ENCODE measurements at places on chromosomes 3 and 15.

- DNase-seq = no peak
These were observed 234.8 kb upstream of the GADL1 start for GRCh38 chr3:31129241-31129640.

- no peak for DNase-seq
These were observed 206.5 kb downstream of the LPP start for GRCh38 chr3:188360364-188360881.

- no peak for DNase-seq
These were observed 2.3 kb upstream of the OR5K3 start for GRCh38 chr3:98388147-98388546.

DNA sequence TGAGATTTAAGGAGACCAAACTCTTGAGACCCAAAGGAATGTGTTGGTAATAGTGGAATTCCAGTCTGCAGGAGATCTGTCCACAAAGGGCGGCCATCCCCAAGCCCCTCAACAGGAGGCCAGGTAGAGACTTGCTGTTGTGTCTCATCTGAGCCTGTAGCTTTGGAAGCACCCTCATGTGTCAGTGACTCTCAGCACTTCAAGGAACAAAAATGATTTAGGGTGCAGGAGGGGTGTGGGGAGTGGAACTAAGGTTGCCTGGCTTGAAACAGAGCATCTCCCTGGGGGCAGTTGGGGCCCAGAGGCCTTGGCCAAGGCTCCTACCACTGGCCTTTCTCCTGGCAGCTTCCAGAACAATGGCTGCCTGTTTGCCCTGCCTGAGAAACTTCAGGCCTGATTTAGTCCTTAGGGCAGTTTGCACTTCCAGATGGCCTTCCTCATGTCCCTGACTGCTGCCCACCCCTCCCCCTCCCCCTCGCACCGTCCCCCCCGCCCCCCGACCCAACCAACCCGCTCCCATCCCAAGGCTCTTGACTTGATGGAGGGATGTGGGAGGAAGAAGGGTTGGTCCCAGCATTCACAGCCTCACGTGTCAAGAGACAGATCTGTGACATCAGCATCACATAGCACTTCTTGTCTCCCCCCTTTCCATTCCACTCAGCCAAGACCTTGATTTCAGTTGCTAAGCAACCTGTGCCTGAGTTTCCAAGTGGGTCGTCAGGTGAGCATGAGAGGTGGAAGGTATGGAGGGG, 77.1 kb downstream of the CORO2B start:
- no peak for DNase-seq

DNA sequence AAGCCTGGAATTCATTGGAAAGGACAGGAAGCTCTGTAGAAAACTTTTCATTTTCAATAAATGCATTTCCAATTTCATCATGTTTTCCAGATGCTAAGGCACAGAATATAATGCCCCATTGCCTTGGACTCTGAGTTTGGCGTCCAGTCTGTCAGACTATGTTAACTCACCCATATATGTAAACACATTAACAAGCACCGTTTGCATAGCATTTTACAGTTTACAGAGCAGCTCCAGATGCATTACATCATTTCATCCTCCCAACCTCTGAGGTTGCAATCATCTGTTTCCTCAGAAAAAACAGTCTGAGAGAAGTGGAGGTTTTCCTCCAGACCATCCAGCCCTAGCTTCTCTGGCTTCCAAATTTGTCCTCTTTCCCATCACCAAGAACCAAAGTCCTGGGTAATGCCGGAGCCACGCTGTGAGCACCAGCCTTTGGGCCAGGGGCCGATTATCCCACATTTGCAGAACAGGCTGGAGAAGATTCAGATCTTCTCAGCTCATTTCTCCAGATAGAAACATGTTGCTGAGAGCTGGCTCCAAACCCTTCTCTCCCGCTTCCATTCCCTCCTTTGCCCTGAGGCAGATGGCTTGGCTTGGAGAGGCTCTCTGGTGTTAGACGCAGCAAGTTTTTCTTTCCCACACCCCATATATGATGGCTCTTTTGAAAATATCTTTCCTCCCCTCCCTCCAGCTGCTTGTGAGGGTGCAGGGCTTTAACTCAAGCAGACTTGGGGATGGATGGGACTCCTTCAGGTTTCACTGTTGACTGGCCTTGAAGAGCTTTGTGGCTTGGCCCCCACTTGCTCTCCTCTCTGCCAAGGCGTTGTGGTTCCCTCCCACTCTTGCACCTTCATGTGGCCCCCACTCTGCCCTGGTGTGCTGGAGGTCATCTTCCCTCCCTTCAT, 26.0 kb downstream of the CYP19A1 start:
- peak; percentile 89 for DNase-seq

- DNase-seq = no peak
These were observed 135.4 kb downstream of the SNRPN start for GRCh38 chr15:25090073-25090733.

DNA sequence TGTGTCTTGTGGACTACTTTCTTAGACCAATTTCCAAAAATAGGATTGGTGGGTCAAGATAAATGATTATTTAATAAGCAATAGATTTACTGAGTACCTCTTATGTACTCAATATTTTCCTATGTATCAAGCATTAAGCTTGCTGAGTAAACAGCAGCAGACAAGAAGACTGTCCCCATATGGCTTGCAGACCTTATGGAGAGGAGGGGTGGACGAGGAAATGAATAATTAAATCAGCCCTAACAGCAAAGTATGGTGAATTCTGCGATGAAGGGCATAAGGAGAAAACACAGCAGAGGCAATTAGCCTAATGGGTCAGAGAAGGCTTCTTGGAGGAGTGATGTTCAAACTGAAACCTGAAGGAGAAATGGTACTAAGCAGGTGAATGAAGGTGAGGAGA, 45.1 kb downstream of the ACP3 start:
- DNase-seq = no peak

DNA sequence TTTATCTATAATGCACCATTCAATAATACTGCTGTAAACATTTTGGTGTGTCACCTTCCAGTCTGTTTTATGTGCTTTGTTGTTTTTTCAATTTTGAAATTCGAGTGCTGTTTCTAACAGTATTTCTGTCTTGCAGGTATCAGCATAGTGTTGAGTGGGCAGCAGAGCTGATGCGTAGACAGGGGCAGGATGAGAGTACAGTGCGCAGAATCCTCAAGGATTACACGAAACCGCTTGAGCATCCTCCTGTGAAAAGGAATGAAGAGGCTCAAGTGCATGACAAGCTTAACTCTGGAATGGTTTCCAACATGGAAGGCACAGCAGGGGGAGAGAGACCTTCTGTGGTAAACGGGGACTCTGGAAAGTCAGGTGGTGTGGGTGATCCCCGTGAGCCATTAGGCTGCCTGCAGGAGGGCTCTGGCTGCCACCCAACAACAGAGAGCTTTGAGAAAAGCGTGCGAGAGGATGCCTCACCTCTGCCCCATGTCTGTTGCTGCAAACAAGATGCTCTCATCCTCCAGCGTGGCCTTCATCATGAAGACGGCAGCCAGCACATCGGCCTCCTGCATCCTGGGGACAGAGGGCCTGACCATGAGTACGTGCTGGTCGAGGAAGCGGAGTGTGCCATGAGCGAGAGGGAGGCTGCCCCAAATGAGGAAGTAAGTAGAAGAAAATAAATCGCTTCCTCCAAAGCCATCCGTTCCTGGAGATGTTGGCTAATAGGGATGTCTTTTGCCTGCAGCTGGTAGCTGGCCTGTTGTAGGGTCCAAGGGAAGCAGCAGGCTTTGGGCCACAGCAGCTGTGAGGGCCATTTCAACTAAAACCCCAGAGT, 19.1 kb downstream of the TSEN2 start:
- DNase-seq = no peak

DNA sequence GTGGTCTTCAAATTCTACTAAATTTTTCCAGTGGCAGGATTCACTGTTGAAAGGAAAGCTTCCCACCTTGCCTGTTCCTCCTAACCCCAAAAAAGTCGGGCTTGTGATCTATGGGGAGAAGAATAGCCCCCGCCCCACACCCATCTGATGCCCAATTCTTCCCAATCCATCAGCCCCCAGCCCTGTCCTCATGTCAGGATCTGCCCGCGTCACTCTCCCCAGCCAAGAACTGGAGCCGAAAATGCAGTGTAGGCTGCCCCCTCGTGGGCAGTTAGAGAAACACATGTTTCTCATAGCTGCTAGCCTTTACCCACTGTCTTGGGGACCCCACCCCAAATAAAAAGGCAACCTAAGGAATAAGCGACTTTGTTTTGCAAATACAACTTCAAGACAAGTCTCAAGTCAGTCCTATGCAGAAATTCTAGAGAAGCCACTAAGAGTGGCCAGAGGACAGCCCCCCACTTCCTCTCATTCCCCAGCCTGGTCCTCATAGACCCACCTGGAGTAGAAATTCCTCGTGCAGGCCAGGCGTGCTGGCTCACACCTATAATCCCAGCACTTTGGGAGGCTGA, 13.0 kb upstream of the CSK start:
- DNase-seq = peak; percentile 55

DNA sequence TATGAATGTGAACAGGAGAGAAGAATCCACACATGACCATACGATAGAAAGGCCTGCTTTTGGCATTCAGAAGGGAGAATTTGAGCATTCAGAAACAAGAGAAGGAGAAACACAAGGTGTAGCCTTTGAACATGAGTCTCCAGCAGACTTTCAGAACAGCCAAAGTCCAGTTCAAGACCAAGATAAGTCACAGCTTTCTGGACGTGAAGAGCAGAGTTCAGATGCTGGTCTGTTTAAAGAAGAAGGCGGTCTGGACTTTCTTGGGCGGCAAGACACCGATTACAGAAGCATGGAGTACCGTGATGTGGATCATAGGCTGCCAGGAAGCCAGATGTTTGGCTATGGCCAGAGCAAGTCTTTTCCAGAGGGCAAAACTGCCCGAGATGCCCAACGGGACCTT, 28.4 kb downstream of the RBM6 start:
- DNase-seq = no peak

GRCh38 chr15:75655931-75656330, 8.2 kb downstream of the SNX33 start:
- no peak for DNase-seq

DNA sequence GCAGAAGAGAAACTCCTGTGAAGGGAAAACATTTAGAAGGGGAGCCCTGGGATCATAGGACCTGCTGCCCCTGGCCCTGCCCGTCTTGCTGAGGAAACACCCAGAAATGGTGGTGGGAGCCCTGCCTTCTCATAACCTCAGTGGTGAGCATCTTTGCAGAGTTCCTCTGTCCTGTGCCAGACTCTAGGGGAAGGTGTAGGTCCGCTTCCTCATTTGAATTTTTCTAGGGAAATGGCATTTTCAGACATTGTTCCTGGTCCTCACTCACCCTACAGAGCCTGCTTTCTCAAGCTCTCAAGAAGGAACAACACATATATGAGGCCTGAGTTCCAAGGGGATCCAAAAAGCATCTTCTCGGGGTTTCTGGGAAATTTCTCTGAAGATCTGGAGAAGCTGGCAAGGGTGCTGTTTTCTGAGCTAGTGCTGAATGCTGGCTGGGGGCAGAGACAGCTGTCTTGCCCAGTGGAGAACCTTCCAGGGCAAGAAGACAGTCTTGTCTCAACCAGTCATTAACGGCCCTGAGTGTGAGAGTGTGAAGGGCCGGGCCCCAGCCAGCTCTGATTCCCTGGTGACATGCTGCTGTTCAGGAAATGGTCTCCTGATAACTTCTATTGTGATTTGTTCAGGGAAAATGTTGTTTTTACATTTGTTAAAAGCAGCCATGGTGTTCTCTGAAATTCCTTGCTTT, 283.1 kb upstream of the LRRFIP2 start:
- no peak for DNase-seq

GRCh38 chr3:128487813-128488635, 5.0 kb downstream of the GATA2 start:
- DNase-seq = peak; percentile 89

DNA sequence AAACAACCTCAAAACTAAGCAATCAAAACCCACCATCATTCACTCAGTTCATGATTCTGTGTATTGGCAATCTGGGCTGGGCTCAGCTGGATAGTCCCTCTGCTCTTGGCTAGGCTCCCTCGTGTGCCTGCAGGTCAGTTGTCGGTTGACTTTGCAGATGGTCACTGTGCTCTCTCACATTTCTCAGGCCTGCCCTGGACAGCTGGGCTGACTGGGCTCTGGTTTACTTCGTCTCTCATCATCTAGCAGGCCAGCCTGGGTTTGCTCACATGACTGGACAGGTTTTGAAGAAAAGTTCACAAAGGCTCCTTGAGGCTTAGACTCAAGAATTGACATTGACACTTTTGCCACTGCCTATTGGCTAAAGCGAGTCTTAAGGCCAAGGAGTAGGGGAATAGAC, 105.0 kb upstream of the CTNNB1 start:
- DNase-seq = no peak

- DNase-seq = no peak
These were observed 212.5 kb downstream of the TCF12 start for GRCh38 chr15:57130956-57131355.

GRCh38 chr15:89749951-89750559, 994 bp downstream of the MESP1 start:
- DNase-seq = no peak

GRCh38 chr3:174859756-174860155, 622 bp downstream of the NAALADL2 start:
- no peak for DNase-seq

DNA sequence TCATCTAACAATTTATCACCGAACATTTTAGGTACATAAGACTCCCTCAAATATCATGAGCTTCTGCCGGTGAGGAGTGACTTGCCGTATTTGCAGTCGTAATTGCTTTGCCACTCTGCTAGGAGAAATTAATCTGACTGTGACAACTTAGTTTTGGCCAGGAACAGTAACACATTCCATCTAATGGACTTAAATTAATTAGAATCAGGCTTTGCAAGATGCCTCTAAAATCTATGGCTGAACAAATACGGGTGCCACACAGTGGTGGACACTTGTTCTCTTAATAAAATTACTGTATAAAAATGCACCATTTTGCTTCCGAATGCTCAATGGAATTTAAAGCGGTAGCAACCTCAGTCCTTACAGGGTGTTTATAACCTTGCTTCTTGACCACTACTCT, 27.6 kb upstream of the BDH1 start:
- DNase-seq = no peak
